ENCODE measurements at places on chromosomes 1 and 21. TPM values are rescaled to one million over a fixed set of nuclear protein-coding genes. Genes with fewer than 3 reads are reported as not detected.
A peak's percentile ranks its signal among the peaks of the same experiment; 100 is the strongest.

Gene LDLRAD1
- not detected for total RNA-seq

DNA sequence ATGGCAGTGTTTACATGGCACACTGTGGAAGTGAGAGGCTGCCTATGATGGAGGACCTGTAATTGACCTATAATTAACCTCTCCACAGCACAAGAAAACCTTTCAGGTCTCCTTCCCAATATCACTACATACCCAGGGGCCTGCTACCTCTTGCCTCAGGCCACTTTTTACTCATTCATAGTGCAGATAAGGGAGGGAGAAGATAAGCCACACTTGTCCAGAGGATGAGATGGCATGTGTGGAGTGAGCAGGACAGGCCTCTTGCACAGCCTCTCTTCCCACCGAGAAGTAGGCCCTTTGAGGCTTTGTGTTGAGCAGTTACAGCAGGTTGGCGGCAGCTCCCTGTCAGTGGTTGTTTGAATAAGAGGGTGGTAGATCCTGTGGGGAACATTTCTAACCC is 31.1 kb upstream of the IKBKE start:
- H3K27ac ChIP-seq: no peak overlapping the region
- H3K27me3 ChIP-seq: no peaks in the 10 kb centered on the region
- peaks cover 93% of the 10 kb centered on the region for H3K36me3 ChIP-seq
- no peaks in the 10 kb centered on the region for H3K4me1 ChIP-seq
- DNase-seq: no peak
- H3K4me3 ChIP-seq: no peak overlapping the region

DNA sequence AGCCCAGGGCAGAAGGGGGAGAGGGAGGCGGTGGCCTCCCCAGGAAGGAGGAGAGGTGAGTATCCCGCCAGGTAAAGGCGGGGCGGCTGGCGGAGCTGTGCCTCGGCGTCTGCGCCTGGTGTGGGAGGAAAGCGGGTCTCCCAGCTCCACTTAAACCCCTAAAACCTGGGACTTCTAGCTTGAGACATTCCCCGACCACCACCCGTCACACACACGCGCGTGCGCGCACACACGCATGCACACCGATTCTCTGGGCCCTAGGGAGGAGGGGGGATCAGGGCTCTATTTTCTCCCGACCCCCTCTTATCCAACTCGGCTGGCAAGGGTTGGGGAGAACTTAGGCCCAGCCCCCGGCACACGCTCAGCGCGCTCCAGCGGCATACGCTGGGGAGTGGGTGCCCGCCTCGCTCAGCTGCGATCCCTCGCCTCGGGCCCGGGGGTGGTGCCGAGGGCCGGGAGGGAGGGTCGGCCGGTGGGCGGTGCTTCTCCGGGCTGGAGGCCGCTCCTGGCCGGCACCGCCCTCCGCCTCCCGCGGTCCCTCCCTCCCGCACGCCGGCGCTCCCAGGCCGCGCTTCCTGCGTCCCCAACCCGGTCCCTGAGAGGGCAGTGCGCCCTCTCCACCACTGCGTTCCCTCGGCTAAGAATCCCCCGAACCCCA is at the start of gene TMEM51:
TSS of gene TMEM51 (plus strand) at position 564 of the 658 bp plus-strand sequence. CDS start 61,341 bp downstream, outside the sequence.
- H3K4me3 ChIP-seq: peak within 1 kb of the TSS; percentile 81
- DNase-seq: no peak
- H3K36me3 ChIP-seq: no peaks in the 10 kb centered on the region
- H3K27ac ChIP-seq: peak within 1 kb of the TSS; percentile 75

DNA sequence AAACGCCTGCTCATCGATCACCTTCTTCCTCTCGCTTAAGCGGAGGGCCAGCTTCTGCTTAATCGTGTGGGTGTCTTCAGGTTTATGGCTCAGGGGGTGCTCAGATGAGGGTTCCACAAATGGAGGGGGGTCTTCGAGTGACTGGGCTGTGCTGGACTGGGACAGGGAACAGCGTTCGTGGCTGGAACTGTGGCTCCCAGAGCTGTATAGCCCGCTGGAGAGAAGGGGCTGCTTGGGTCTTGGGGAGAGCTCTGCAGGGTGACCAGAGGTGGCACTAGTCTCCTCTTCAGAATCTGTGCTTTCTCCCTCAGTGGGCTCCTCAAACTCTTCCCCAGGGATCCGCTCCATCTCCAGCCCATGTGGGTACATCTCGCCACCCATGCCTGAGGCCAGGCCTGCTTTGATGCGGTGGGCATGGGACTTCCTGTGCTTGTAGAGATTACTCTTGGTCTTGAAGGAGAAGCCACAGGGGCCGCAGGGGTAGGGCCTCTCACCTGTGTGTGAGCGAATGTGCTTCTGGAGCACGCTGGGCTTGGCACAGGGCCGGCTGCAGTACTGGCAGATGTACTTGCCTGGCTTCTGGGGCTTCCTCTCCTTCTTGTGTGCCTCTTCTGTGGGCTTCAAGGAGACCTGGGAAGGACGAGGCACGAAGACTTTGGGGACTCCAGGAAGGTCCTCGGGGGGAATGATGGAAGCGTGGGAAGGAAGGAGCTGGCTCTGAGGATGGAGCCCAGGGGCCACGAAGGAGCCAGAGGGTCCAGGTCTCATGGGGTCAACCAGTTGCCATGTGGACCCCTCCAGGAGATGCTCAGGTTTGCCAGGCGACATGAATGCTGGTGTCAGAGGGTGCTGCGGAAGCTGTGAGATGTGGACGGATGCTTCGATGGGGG is 99.4 kb upstream of the EDN2 start:
- peak; percentile 35 for DNase-seq
- H3K27ac ChIP-seq: no peak overlapping the region
- H3K4me3 ChIP-seq: no peak overlapping the region
- H3K36me3 ChIP-seq: peaks cover 15% of the 10 kb centered on the region
- no peaks in the 10 kb centered on the region for H3K4me1 ChIP-seq

Gene B3GALT5
- total RNA-seq: 1.8 TPM

- peak overlapping the region; percentile 34 for H3K27ac ChIP-seq
- H3K27me3 ChIP-seq: no peaks in the 10 kb centered on the region
- H3K36me3 ChIP-seq: no peaks in the 10 kb centered on the region
- peaks cover 18% of the 10 kb centered on the region for H3K4me1 ChIP-seq
- DNase-seq: no peak
Measured at GRCh38 chr1:93629101-93630059, 52.3 kb downstream of the BCAR3 start.

Gene WNT2B
- total RNA-seq: 18.6 TPM

DNA sequence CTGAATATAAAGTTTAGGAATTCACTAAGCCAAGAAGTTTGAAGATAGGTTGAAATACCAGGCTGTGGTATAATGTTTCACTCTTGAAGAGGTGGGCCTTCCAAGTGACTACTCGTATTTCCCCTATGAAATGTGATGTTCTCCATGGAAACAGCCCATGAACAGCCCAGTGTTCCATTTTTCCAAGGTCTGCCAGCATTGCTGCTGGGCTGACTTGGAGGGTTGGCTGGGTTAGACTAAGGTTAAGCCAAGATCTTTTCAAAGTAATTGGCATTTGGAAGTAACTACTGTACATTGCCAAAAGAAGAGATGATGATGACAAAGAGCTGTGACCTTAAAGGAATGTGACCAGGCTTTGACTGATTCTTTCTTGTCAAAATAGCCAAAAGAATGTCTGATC is 73.8 kb downstream of the RPE65 start:
- H3K4me3 ChIP-seq: no peak overlapping the region
- no peaks in the 10 kb centered on the region for H3K36me3 ChIP-seq
- H3K27me3 ChIP-seq: no peaks in the 10 kb centered on the region
- no peak for DNase-seq

DNA sequence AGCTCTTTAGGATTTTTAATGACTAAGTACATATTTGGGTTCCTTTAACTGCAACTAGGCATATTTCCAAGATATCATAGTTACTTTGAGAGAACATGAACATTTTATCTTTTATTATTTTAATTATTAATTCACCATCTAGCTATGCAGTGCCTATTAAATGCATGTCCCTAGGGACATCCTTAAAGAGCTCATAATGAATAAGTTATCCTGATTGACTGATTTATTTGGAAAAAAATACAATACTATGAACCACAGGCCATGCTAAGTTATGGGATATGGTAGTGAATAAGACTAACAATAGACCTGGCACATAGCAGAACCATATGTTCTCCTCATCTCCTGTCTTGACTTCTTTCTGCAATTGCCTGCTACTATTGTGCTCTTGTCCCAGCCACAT is 16.4 kb upstream of the C1orf105 start:
- no peak for DNase-seq
- H3K4me3 ChIP-seq: no peak overlapping the region
- no peaks in the 10 kb centered on the region for H3K27me3 ChIP-seq
- H3K36me3 ChIP-seq: no peaks in the 10 kb centered on the region
- H3K4me1 ChIP-seq: peaks cover 17% of the 10 kb centered on the region
- no peak overlapping the region for H3K27ac ChIP-seq

Gene NBPF11
- 6.9 TPM for total RNA-seq

GRCh38 chr1:150192012-150192411 is 42.3 kb downstream of the PLEKHO1 start:
- no peak overlapping the region for H3K27ac ChIP-seq
- no peaks in the 10 kb centered on the region for H3K27me3 ChIP-seq
- H3K4me1 ChIP-seq: peaks cover 8% of the 10 kb centered on the region
- no peak for DNase-seq
- H3K36me3 ChIP-seq: no peaks in the 10 kb centered on the region

Gene FALEC
- not detected for total RNA-seq

- H3K4me1 ChIP-seq: peaks cover 23% of the 10 kb centered on the region
- no peak for DNase-seq
- no peaks in the 10 kb centered on the region for H3K36me3 ChIP-seq
- H3K27ac ChIP-seq: no peak overlapping the region
- H3K4me3 ChIP-seq: no peak overlapping the region
- no peaks in the 10 kb centered on the region for H3K27me3 ChIP-seq
Measured at GRCh38 chr1:111639602-111640198, 20.1 kb downstream of the RAP1A start.

- H3K4me3 ChIP-seq: no peak overlapping the region
- H3K27ac ChIP-seq: no peak overlapping the region
- H3K27me3 ChIP-seq: no peaks in the 10 kb centered on the region
- no peaks in the 10 kb centered on the region for H3K4me1 ChIP-seq
- no peaks in the 10 kb centered on the region for H3K36me3 ChIP-seq
Measured at GRCh38 chr1:156549831-156550230, 22.5 kb downstream of the IQGAP3 start.

Gene PLA2G2F
- total RNA-seq: 18.6 TPM

- H3K27ac ChIP-seq: no peak overlapping the region
- peak; percentile 54 for DNase-seq
- peaks cover 37% of the 10 kb centered on the region for H3K27me3 ChIP-seq
- no peaks in the 10 kb centered on the region for H3K36me3 ChIP-seq
Measured at GRCh38 chr1:36656271-36656670, 173.6 kb upstream of the CSF3R start.

Measured in suprapubic skin (tissue), 4 donors.